AG08395 (cell line): ENCODE measurements at places on chromosomes 1 and 21.
A peak's percentile ranks its signal among the peaks of the same experiment; 100 is the strongest.

GRCh38 chr1:72438270-72438669, 155.9 kb upstream of the NEGR1 start:
- DNase-seq: no peak

DNA sequence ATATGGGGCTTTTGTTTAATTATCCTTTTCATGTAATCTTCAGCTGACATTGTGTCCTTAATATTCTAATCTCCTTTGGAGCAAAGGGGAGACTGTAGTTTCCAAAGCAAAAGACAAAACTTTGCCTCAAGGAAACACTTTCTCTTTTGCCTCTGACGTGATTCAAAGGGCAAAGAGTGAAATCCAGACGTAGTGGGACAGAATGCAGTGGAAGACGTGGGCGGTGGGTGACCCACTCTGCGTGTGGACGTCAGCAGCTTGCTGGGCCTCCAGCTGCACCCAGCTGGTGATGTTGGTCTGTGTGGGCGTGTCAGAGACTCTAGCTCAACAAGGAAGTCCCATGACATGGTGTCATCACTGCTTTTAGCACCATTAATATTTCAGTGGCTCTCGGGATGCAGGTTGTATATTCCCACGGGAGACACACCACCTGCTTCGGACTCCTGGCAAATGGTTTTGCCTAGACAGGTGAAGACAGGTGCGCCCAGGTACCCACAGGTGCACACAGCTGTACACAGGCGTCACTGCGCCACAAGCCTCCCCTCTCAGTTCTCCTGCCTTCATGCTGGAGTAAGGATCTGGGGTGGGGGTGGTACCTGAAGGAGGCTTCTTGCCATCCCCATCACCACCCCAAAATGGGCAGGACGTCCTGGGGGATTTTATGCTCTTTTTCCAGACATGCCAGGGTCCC, 292.1 kb upstream of the VAMP3 start:
- DNase-seq: peak; percentile 80

- DNase-seq: no peak
These were observed 67.0 kb upstream of the DIRAS3 start for GRCh38 chr1:68117416-68117815.

- DNase-seq: no peak
These were observed 439.8 kb upstream of the RUNX1 start for GRCh38 chr21:35488946-35489345.

- DNase-seq: no peak
These were observed 34.7 kb downstream of the MEF2D start for GRCh38 chr1:156465747-156466365.

DNA sequence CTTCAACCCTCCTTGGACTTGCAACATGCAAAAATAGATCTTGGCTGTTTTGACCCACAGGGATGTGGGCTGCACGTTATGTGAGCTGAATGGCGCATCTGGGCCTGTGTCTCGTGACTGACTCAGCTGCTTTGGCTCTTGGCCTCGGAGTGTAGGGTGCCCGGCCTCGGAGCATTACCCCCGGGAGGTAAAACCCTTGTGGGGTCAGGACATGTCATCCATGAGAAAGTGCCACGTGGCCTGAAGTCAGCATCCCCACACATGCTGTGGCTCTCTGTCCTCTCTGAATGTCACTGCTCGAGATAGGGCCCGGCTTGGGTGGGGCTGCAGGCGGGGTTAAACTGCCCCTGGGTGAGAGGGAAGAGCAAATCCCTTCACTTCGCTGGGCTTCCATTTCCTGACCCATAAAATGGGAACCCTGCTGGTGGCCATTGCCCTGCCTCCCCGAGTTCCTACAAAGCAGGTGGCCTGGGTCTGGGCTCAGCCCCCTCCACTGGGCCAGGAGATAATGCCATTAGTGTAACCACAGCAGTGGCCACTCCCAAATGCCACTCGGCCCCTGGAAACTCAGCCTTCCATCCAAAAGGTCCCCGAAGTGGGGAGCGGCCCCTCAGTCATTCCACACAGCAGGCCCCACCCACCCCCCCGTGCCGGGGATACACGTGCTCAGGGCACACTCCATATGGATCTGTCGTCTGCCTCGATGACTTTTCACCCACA, 22.8 kb upstream of the TSPEAR start:
- DNase-seq: no peak

GRCh38 chr1:19365721-19366120, 53.6 kb downstream of the SLC66A1 start:
- DNase-seq: peak; percentile 80

DNA sequence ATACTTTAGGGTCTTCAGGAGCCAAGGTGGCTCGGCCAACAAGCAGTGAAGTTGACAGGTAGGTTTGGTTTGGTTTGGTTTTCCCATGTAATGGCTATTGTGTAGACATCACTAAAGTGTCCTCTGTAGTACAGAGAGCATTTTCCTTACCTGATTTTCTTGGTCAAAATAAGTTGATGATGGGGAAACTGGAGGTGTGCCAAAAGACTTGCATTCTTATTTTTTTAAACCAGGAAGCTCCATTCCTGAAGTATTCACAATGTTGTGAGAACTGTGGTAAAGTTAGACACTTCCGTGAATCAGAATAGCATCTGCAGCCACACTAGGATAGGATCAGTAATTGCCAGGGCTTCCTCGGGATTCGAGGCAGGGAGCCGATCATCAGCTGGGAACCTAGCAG, 2.9 kb downstream of the ZBTB37 start:
- DNase-seq: no peak

DNA sequence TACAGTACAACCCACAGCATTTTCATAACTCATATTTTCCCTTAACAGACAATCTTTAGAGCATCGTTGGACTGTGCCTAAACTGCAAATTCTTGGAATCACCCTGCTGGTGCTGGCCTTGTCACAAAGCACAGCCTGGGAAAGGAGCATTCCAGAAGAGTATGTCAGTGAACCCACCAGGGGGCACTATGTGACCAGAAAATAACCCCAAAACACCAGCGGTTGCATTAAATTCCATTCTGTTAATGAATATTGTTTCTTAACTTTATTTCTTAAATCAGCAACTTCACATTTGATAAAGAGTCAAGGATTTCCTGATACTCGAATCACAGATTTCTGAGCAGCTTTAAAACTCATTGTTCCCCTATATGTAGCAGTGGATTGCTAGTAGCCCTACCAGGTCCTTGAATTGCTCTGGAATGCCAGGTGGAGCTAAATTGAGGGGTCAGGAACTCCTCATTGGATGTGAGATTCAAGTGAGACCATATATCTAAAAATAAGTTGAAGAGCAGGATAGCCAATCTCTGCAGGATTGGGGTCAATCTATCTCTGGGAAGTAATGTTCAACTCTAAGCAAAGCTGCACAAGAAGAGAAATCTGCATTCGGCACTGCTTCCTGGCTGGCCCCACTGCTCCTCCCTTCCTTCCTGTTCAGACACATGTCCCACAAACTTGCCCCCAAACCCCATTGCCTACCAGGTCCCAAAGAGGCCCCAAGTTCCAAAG, 12.7 kb upstream of the RAB4A start:
- DNase-seq: peak; percentile 76

DNA sequence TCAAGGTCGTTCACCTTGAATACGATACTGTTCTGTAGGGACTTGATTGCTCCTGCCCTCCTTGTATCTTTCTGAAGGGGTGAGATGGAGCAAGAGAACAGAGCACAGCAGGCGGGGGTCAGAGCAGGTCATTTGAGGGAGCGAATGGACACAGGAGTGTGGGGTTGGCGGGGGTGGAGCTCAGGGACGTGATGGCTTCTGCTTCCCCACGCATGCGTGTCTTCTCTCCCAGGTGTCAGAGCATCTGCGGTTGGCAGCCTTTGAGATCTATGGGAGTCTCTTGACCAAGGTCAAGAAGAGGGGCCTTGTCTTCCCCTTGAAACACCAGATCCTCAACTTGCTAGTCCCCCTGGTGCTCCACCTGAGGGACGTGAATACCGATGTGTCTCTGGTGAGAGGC, 63.9 kb downstream of the INAVA start:
- no peak for DNase-seq

- peak; percentile 57 for DNase-seq
These were observed 2.9 kb upstream of the HTR6 start for GRCh38 chr1:19661721-19662228.

DNA sequence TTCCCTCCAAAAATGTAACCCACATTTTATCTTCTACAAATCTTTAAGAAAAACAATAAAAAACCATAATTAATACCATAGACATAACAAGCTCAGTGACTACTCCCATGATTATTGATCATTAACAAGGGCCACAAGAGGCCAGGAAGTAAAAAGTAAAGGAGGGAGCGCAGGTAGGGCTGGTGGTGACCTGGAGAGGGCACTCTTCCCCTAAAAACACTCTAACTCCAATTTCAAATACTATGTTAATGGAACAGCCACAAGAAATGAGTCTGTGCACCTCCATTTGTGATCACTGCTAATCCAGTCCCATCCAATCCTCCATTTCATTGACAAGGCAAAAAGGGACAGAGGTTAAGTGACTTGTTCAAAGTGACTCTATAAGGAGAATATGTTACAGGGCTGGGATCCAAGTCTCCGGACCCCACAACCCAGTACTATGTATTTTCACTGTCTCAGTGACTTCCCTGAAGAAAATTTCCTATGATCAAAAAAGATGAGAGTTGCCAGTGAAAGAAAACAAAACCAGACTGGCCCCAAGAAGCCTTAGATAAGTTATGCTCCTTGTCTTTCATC, 41.2 kb upstream of the CFAP298 start:
- DNase-seq: peak; percentile 24

GRCh38 chr1:22814176-22815042, 103.8 kb downstream of the EPHB2 start:
- peak; percentile 67 for DNase-seq

DNA sequence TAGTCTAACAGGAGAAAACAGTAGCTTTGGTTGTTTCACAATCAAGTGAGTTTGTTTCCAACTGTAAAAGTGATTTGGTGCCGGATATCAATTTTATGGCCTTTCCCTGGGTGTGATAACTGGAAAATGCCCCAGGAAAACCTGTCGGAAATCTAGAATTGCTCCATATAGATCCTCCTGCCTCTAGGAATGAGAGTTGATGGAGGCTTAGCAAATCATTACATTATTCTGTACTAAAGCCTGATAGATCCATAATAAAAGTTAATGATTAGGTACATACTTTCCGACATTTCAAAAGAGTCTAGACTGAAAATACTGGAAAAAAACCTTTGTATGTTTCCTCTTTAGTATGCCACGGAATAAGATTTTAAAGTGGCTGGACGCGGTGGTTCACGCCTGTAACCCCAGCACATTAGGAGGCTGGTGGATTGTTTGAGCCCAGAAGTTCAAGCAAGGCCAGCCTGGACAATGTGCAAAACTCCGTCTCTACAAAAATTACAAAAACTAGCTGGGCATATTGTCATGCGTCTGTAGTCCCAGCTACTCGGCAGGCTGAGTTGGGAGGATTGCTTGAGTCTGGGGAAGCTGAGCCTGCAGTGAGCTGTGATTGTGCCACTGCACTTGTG, 70.0 kb upstream of the SLC45A1 start:
- DNase-seq: no peak

DNA sequence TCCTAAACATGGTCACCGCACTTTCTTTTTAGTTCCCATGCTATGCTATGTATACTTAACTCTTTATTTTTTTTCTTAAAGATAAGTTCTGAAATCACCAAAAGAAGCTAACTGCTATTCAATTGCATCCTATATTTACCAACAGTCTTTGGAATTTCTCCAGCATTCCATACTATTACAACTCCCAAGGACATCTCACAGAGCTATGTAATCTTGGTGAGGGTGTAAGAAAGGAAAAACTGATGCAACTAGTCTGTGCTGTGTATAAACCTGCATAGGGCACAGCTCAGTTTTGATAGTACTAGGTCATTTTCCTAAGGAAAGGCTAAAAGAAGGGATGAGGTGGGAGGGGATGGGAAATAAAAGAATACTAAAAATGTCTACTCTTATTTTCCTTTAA, 78.0 kb downstream of the PTPN14 start:
- peak; percentile 37 for DNase-seq

GRCh38 chr1:24101796-24102586, 9.9 kb downstream of the MYOM3 start:
- no peak for DNase-seq

DNA sequence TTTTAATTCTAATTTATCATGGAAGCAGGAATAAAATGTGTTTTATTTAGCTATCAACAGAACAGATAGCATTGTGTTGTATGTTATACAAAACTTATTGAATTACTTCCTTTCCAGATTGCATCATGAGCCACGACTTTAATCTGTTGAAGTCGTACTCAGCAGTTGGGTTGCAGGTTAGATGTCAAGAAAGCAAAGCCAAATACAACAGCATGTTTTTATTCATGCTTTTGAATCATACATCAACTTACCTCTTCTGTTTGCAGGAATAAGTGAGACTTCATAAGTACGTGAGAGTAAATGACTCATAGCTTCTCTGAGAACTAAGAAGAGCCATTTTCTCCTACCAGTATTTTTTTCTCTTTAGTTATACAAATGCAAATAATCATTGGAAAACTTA, 110.8 kb upstream of the ADGRL4 start:
- no peak for DNase-seq

DNA sequence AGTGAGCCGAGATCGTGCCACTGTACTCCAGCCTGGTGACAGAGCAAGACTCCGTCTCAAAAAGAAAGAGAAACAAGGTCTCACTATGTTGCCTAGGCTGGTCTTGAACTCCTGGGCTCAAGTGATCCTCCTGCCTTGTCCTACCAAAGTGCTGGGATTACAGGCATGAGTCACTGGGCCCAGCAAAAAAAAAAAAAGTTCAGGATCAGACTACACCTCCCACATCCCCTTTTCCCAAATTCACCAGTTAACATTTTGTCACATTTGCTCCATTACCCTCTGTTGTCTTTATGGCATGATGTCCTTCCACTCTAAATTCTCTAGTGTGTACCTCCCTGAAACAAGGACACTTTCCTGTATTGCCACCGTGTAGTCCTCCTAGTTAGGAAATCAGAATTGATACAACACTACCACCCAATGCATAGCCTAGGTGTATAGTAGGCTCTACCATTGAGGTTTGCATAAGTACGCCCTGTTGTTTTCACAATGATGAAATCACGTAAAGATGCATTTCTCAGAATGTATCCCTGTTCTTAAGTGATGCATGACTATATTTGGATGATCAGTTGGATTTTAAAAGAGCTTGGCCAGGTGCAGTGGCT, 10.7 kb downstream of the SPEN start:
- no peak for DNase-seq

DNA sequence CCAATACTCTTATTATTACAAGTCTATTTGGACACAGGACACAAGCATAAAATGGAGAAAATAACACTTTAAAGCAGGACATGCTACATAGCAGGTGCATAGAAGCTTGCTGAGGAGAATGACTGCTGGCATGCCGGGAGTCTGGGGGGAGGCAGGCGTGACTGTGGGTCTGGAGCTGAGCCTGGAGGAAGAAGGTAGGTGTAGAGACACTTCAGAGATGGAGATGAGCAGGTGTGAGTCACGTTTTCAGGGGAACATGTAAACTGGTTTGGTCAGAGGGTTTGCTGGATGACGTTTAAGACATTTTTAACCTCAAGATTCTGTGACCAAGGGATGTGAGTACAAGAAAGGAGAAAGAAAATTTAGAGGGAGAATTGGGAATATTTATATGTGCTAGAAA, 24.5 kb downstream of the OSCP1 start:
- DNase-seq: no peak
